ENCODE measurements at places on chromosomes 4 and X. TPM values are rescaled to one million over a fixed set of nuclear protein-coding genes. Genes with fewer than 3 reads are reported as not detected.

NKX3-2 gene
- total RNA-seq, result not detected

ITIH6 gene
- total RNA-seq, result not detected

TMPRSS11B gene
- total RNA-seq, result not detected

TCEAL5 gene
- total RNA-seq, result 0.28 TPM

GUCY1A1 gene
- 64.6 TPM for total RNA-seq

POLN gene
- 3.8 TPM for total RNA-seq

ARHGEF38 gene
- total RNA-seq, result 41.1 TPM

SLC38A5 gene
- 8.3 TPM for total RNA-seq

- DNase-seq, result no peak
Observed at GRCh38 chr4:144653781-144654545, 8.0 kb downstream of the HHIP start.

DNA sequence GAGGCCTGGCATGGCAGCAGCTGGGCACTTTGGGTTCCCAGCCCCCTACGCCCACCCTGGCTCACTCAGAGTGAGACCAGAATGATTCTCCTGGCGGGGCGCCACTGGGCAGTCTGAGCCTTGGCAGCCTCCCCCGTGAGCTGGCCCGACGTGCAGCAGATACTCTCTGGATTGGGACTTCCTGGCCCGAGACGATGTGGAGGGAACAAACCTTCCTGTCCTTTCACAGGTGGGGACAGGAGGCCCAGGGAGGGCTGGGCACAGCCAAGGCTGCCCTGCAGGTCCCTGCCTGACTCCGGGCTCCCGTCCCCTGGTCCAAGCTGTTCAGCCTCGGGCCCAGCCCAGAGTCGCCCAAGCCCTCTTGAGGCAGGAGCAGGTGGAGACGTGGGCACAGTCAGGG is 17.9 kb upstream of the ADD1 start:
- DNase-seq, result no peak

DNA sequence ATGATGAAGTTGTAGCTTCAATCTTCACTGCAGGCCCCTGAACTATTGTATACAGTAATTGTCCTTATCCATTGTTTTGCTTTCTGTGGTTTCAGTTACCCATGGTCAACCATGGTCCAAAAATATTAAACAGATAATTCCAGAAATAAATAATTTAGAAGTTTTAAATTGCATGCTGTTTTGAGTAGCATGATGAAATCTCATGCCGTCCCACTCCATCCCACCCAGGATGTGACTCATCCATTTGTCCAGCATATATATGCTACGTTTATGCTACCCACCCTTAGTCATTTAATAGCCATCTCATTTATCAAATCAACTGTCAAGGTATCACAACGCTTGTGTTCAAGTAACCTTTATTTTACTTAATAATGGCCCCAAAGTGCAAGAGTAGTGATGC is 34.5 kb downstream of the IQCM start:
- no peak for DNase-seq

- DNase-seq, result no peak
Observed at GRCh38 chrX:40733706-40734105, 1.6 kb downstream of the MED14 start.

DNA sequence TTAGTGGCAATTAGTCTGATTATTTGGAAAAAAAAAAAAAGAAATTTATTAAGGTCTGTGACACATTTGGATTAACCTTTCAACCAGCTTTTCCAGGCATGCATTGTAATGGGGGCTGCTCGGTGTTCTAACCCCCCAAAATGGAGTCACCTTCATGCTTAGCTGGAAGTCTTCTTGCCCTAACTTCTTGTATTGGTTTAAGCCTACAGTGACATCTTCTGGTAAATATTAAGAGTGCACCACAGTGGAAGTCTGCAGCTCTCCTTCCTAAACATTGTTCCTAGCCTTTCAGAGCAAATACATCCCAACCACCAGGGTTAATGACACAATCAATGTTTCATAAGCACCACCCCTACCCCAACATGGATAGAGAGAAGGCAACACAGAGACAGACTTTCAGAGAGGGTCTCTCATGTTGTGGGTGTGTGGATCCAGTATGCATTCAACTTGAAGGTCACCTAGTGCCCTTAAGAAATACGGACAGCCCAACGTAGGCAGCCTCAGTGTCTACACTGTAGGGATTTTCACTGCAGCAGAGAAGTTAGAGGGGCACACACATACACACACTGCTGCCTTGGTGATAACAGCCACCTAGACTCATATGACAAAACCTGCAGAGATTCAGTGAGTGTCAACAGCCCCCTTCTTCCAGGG is 142.9 kb upstream of the MBNL3 start:
- DNase-seq, result peak; percentile 47

DNA sequence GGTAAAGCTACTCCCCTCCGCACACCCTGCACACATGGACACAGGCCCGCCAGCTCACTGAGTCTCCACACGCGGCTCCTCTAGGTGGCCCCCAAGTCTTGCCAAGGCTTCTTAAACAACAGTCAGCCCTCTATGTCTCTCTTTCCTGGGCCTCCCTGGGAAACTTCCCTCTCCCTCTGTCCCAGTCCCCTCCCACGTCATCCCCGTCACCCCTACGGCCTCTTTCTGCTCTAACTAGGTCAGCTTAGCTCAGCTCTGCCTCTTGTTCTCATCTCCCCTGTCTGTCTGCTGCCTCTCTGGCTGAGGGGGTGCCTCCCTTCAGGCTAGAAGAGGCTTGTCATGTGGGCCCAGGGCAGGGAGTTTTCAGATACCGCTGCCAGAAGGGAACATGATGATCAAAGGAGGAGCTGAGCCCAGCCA is 38.8 kb downstream of the SEPTIN6 start:
- peak; percentile 78 for DNase-seq

GRCh38 chr4:102552781-102553180 is 51.6 kb downstream of the NFKB1 start:
- DNase-seq, result peak; percentile 20

DNA sequence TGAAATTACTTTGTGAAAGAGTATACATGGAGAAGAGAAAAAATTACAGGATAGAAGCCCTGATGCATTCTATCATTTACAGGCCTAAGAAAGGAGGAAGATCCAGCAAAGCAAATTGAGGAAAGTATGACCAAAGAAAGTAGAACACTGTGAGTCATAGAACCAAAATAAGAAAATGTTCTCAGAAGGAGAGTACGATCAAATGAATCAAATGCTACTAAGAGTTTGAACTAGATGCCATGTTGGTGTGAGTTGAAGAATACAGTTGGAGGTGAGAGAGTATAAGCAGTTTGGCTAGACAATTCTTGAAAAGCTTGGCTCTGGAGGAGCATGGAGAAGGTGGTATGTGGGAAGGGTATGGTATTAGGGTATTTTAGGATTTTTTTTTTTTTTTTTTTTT is 161.8 kb downstream of the RPA4 start:
- DNase-seq, result no peak

DNA sequence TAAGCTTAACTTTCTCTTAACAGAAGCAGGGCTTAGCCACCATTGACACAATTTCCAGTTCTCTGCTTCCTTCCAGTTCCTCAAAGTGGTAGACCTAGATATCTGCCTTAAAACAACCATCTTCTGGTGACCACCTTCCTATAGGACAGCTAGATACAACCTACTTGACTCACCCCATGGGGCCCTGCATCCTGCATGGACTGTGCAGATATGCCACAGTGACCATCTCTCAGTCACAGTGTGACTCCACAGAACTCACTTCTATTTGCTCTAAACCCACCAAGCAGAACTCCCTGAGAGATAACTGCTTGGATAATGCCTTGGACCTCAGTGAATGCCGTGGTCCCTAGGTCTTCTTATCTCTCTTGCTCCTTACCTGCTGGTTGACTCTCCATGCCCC is 621.6 kb downstream of the IQCM start:
- no peak for DNase-seq

GRCh38 chr4:160251522-160252170 is 1148.8 kb downstream of the RAPGEF2 start:
- DNase-seq, result no peak

DNA sequence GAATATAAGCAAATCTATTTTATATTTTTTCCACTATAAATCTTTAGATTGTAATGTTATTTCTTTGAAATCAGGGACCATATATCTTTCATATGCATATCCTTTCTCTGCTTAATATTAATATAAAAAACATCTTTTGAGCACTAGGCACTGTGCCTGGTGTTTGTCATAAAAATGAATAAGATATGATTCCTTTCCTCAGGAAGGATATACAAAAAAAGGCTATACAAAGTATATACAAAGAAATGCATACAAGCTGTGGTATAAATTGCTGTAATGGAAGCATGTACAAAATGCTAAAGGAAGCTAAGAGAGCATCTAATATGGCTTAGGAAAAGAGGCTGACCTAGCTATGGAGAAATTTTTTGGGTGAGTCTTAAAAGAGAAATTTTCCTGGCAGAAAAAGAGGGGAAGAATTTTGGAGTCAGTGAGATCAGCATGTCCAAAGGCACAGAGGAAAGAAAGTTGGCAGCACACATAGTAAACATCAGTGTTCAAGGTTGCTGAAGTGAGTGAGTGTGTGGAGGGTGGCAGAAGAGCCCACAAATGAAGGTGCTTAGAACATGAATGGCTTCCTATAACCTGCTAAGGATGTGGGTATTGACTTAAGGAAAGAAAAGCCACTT is 500.0 kb downstream of the SPRY1 start:
- no peak for DNase-seq

- no peak for DNase-seq
Observed at GRCh38 chr4:96946552-96946951, 1106.7 kb downstream of the PDHA2 start.

- no peak for DNase-seq
Observed at GRCh38 chr4:79233820-79234219, 92.0 kb downstream of the NAA11 start.

DNA sequence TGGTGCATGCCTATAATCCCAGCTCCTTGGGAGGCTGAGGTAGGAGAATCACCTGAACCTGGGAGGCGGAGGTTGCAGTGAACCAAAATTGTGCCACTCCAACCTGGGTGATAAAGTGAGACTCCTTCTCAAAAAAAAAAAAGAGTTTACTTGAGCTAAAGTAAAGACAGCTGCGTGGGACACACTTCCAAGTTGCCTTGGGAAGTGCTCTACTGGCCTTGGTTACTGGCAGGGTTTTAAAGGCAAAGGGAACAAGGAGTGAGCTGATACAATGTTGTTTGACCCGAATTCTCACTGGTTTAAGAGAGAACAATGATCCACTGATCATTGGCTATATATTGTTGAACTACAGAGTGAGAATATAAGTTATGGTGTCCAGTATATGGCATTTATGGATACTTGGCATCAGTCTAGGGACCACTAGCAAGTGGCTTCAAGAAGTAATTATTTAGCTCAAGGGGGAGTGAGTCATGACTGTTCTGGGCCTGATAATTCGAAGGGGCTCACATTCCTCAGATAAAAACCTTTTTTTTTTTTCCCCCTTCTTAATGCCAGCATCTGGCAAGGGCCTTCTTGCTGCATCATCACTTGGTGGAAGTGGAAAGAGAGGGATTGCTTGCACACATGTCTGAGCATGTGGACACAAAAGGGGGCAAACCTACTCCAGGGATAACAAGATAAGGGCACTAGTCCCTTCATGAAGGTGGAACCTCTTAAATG is 32.3 kb downstream of the GRK4 start:
- no peak for DNase-seq

DNA sequence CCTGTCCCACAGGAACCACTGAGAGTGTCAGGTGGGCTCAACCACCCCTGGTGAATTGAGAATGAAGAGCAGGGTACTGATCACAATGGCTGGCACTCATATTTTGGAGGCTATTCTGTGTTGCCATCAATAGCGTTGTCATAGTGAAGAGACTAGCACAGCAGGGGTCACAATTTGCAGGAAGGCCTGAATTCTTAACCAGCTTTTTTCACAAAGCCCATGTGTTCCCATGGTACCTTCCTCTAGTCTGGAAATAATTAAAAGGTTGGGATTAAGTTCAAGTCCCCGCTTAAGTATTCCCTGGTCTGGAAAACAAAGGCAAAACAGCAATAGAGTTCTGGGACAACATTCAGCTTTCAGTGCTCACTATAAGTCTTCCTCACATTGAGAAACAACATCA is 1051.7 kb downstream of the C4orf33 start:
- no peak for DNase-seq

All from kidney (tissue), 22 donors.